ENCODE measurements at places on chromosomes 6 and 20. TPM values are rescaled to one million over a fixed set of nuclear protein-coding genes. Genes with fewer than 3 reads are reported as not detected.

BMP5 gene
- total RNA-seq: not detected

KCNG1 gene
- 1.2 TPM for total RNA-seq

- DNase-seq: no peak
Measured at GRCh38 chr6:14863902-14864850, 381.7 kb upstream of the JARID2 start.

DNA sequence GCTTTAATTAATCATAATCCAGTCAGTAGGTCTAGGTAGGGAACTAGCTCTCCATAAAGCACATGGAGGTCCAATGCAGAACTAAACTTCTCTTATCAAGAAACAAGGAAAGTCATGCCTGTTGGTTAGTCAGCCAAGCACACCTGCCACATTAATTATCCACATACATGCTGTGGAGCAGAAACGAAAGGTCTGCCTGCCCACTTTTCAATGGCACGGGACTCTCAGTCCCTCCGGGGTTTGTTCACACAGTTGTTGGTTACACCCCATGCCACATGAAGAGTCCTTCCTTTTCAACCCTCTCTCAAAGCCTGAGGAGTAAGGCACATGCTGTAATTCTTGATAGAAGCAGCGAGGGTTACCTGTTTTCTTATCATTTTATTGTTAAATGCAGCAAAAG, 1096.4 kb upstream of the MAP3K7 start:
- DNase-seq: no peak

GDAP1L1 gene
- not detected for total RNA-seq

ADGB gene
- not detected for total RNA-seq

DNA sequence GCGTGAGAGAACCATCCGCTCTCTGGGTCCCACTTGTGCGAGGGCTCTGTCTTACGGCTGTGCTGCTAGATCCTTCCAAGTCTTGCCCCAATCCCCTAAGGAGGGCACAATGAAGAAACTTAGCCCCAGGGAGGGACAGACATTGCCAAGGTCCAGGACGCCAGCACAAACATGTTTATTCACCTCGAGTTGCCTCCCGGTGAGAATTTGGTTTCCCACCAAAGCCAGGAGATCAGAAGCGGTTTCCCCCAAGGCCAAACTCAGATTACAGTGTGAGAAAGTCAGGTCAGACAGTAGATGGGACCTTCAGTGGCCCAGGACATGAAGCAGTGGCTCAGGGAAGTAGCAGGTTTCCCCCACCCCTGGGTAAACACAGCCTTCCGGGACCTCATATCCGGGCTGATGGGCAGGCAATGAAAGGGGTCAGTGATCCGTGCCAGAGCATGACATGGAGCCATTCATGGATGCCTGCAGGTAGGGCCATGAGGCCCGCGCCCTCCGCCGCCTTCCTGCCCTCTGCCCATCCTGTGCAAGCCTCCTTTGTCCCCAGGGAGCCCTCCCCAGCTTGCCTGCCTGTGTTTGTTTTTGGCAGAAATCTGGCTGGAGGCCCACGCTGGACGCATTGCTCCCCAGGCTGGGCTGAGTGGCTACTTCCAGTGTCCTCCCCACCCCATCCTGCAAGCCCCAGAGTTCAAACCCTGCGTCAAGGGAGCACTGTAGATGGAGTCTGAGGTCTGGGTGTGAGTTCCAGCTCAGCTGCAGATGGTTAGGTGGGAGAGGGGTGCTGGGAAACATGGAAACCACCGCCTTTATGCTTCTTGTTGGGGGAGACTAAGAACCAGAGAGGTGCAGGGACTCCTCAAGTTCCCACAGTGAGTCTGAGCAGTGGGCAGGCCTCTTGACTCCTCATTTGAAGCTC, 2.0 kb downstream of the BPIFB2 start:
- DNase-seq: no peak

- DNase-seq: no peak
Measured at GRCh38 chr6:162613310-162613709, 114.3 kb downstream of the PRKN start.

DNA sequence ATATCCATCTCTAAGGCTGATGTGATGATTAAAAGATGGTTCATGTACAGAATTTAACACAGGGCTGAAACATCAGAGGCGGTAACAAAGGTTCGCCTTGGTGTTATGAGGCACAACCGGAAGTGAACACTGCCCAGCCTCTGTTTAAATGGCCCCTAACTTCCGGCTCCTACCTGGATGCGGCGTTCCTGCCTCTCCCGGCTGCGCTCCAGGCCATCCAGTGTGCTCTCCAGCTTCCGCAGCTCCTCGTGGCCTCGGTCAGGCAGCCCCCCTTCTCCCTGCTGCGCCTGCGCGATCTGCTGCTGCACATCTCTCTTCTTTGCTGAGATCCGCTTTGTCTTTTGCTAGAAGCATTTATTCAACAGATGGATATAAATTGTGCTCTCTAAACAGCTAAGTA, 195.3 kb downstream of the SYNE1 start:
- DNase-seq: no peak

DNA sequence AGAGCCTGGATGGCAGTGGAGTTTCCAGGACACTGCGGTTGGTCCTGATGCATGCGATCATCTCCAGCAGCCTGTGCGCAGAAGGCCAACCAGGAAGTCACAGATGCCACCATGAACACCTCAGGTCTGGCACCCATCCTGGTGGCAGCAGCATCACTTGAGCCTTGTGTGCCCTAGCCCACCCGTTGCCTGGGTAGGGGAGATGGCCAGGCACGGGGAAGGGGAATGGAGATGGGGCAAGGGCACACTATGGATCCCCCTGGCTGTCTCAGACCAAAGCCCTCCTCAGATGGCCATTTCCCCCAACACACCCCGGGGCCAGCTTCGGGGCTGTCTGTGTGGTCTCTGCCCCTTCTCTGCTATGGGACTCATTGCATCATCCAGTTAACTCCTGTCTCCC, 58.3 kb downstream of the GNAS-AS1 start:
- no peak for DNase-seq

DNA sequence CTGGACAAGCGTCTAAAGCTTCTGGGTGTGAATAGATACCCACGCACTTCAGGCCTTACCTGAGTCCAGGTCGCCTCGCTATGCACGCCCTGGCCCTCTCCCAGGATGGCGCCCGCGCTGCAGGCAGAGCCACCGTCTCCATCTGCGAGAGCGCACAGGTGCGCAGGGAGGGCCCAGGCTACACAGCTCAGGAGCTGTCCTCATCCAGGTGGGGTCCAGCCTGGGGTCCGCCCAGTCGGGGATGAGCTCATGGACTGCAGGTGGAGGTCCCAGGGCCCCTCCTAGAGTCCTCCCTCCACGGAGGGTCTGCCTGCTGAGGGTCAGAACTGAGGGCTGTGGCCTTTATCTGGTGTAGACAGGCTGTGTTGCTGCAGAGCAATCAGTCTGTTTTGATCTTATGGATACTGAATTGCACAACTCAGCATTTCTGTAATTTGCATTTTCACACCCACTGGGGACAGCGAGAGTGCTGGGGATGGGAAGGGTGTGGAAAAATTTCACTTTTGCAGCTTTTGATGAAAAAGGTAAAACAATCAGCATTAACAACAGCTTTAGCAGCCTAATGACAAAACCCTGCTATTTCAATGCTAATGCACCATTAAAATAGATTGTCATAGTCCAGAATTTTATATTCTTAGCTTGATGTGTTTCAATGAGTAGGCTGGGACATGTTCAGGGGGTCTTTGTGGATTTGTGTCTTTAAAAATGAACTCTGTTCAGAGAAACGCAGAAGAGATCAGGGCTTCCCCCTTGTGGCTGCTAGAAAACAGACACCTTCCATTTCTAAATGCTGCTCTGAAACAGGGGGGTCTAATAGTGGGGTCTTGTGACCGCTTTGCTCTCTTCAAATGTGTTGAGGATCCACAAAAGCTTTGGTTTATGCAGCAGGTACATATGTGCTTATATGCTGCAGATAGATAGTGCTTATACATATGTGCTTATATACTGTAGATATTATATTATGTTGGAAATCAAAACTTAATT, 77.8 kb upstream of the PHACTR3 start:
- DNase-seq: no peak

MCHR2 gene
- not detected for total RNA-seq

- DNase-seq: no peak
Measured at GRCh38 chr6:70838907-70839285, 118.0 kb downstream of the B3GAT2 start.

- no peak for DNase-seq
Measured at GRCh38 chr6:146305092-146305491, 238.5 kb upstream of the RAB32 start.

GRCh38 chr6:16477367-16478149, 239.2 kb downstream of the GMPR start:
- DNase-seq: no peak

TRIM40 gene
- total RNA-seq: not detected

GRCh38 chr20:25285856-25286798, 38.2 kb downstream of the PYGB start:
- DNase-seq: no peak

GRCh38 chr6:20436719-20437118, 35.0 kb downstream of the E2F3 start:
- no peak for DNase-seq

- DNase-seq: peak; percentile 58
Measured at GRCh38 chr20:36491901-36492617, 49.3 kb upstream of the MYL9 start.

DNA sequence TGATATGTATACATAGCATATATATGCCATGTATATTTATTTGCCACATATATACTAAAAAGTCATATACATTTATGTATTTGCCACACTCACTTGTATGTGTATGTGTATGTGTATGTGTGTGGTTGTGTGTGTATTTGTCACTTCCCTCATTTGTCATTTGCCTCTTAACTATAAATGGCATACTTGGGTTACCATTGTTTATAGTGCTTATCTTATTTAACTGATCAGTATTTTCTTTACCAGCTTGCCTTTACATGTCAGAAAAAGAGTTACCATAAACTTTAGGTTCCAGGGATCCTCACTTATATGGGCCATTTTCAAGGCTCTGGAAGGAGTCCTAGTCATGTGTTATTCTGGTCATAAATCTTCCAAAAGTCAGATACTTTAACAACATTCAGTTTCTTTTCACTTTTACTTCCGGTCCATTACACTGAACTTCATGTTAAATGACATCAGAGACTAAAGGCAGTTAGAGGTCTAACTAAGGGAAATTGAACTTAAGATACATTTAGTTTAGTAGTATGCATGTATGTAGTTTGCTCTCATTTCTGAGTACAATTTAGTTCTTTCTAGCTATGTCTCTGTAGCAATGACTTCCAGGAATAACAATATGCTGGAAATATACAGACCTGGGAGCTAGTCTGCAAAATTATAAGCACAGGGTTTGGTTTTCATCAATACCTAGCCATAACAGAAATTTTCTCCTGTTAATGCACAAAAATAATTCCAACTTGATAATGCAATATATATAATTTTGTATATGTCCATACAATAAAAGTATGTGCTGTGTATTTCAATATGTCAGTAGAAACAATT, 33.7 kb upstream of the HIVEP1 start:
- DNase-seq: no peak

DNA sequence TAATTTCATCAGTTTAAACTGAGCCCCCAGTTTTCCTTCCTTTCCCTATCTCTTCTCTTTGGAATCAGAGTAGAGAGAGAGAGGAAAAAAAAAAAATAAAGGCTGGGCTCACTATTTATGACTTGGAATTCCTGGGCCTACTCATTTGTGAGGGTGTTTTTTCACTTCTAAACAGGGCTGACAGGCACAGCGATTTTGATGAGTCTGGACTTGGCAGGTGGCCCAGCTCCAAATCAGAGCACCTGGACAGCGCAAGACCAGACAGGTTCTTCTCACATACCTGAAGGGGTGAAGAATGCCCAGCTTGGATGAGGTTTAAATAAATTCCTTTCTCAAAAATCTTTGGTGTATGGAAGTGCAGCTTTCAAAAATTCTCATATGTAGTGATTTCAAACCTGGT, 122.2 kb downstream of the KIF13A start:
- DNase-seq: no peak

- DNase-seq: no peak
Measured at GRCh38 chr6:150627585-150628025, 27.9 kb downstream of the PLEKHG1 start.

DNA sequence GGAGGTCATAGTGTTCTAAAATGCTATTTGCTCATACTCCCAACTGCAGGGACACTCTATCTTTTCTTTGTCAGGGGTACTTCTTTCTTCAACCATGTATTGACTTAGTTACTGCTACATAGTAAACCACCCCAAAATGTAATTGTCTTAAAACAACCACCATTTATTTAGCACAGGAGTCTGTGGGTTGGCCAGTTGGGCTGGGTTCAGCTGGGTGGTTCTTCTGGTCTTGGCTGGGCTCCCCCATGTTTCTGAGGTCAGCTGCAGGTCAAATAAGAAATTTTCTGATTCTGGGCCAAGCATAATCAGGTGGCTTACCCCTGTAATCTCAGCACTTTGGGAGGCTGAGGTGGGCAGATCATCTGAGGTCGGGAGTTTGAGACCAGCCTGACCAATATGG, 220.0 kb upstream of the BTBD3 start:
- no peak for DNase-seq

GRCh38 chr6:164926686-164927085, 382.7 kb downstream of the C6orf118 start:
- no peak for DNase-seq

GRCh38 chr6:30615958-30616810, 859 bp downstream of the PPP1R10 start:
- no peak for DNase-seq

CALHM4 gene
- total RNA-seq: not detected

DNA sequence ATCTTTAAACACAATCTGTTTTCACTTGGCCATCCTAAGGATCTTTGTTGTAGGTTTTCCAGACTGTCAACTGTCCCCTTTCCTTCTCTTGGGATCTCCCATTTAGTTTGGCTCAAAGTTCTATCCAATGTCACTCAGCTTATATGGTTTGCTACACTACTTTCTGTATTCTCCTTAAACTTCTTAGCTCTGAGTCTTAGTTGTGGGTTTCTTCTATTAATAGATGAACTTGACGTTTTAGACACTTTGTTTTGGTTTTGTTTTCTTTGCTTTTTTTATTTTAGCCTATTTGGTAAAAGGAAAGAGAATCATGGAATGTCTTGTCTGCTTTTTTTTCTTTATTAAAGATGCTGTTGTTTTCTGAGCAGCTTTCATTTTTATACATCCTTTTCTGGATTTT, 11.4 kb downstream of the RMND1 start:
- DNase-seq: no peak

DNA sequence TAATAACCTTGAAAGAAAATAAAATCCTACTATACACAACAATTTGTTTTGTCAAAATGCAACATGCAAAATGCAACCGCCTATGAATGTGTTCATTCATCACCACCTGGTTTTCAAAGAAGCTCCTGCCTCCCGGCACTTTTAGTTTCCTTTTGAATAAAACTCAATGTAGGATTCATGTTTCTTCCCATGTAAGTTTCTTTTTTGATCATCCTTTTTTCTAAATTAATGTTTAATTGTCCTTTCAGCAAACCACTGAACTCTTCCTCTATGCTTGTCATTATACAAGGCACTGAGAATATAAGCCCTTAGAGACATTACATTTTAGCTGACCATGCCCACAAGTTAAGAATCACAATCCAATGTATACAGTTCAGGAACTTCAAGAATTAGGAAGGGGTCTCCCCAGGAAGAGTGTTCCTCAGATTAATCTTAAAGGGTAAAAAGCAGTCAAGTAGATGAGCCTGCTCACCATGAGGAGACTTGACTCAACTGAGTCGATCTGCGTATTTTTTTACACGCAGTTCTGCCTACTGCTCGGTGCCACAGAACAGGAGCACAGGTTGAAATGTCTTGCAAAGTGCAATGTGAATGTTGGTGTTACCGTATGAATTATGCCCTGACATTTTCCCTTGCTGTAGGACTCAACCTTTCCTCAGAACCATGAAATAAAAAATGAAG, 7.2 kb upstream of the THEMIS start:
- no peak for DNase-seq

WFDC2 gene
- total RNA-seq: 0.98 TPM
